ENCODE measurements at places on chromosomes 3 and 15.

- DNase-seq = peak; percentile 67
Observed at GRCh38 chr3:38117748-38118420, 19.0 kb downstream of the ACAA1 start.

GRCh38 chr15:90358124-90359033, 6.3 kb downstream of the ZNF774 start:
- DNase-seq = no peak

DNA sequence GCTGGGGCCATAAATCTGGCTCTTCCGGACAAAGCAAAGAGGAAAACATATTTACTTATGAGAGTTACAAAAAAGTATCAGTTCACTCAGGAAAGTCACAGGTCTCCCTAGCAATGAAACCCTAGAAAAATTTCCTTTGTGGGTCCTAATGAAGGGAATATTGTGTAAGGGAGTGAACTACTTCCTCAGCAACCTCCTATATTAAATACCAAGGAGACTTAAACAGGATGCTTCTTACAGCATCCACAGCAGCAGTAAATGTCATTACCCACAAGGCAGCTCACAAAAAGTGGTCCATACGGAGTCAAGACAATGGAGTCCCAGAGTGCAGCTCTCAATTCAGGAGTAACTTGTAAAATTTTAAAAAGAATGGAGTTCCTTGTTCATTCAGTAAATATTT, 14.9 kb upstream of the SLC24A5 start:
- DNase-seq = no peak

DNA sequence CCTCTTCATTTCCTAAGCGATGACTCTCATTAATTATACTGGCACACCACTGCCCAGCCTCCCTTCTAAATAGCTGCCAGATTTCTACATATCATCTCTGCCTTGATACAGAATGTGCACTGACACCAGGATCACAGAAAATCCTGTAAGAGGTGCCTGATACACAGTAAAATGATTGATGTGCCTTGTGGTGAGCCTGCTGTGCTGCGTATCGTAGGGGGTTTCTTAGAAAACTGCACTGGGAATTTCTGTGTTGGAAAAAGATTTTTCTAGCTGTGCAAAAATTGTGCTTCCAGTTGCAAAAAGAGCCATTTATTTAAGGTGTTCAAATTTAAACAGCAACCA, 3.0 kb upstream of the PLCH1 start:
- DNase-seq = no peak

GRCh38 chr15:50810128-50810527, 44.6 kb upstream of the SPPL2A start:
- no peak for DNase-seq

- DNase-seq = no peak
Observed at GRCh38 chr3:46086083-46086437, 58.8 kb upstream of the XCR1 start.

DNA sequence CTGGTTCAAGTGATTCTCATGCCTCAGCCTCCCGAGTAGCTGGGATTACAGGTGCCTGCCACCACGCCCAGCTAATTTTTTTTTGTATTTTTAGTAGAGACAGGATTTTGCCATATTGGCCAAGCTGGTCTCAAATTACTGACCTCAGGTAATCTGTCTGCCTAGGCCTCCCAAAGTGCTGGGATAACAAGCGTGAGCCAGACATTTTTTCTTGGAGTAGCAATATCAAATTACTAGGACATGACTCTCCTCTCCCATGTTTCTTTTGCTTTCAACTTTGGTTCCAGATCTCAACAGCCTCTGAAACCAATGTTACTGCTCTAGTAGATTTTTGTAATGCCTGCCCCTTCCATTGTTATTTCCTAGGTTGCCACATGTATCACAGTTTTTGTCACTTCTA, 462.0 kb downstream of the GBE1 start:
- DNase-seq = no peak

DNA sequence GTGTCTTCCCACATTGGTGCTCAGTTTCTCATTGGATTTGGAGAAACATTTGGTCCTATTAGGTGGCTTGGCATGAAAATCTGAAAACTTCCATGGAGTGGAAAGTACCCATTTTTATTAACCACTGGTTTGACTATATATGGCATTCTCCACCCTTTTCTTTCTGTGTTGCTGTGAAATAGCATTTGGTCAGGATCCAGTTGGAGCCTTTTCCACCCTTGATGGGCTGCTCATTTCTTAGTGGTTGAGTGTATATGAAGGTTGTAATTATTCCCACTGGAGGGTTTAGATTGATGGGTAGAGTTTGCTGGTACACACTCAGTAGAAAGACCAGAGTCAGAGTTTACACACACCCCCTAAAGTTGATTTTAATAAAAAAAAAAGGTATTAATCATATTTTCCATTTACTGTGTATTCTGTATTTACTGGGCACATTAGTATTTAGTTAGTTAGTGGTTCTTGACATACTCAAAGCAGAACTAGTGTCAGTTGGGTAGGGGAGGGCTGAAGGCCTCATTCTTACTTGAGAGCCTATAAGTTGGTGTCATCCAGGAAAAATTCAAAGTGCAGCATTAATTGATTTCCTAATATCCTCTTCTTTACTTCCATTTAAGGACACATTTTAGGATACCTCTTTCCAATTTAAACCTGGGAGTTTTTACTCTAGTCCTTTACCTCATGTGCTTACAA, 69.5 kb downstream of the FLNB start:
- no peak for DNase-seq

- DNase-seq = no peak
Observed at GRCh38 chr15:88646088-88646405, 7.2 kb downstream of the ISG20 start.

- DNase-seq = no peak
Observed at GRCh38 chr3:194328053-194328657, 23.0 kb downstream of the CPN2 start.

DNA sequence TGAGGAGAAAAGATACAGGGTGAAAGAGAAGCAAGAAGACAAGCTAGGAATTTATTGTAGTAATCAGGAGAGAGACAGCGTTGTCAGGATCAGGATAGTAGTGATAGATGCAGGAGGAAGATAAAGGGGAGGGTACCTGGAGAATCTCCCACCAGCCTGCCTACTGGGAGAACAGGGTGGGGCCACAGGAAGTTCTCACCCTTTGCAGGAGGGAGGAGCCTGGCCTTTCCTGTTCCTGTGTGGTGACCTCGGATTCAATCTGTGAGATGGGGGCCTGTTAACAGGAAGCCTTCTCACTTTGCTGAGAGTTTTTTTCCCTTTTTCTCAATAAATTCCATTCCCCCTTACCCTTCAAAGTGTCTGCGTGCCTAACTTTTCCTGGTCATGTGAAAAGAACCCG, 37.6 kb downstream of the GMPS start:
- no peak for DNase-seq

DNA sequence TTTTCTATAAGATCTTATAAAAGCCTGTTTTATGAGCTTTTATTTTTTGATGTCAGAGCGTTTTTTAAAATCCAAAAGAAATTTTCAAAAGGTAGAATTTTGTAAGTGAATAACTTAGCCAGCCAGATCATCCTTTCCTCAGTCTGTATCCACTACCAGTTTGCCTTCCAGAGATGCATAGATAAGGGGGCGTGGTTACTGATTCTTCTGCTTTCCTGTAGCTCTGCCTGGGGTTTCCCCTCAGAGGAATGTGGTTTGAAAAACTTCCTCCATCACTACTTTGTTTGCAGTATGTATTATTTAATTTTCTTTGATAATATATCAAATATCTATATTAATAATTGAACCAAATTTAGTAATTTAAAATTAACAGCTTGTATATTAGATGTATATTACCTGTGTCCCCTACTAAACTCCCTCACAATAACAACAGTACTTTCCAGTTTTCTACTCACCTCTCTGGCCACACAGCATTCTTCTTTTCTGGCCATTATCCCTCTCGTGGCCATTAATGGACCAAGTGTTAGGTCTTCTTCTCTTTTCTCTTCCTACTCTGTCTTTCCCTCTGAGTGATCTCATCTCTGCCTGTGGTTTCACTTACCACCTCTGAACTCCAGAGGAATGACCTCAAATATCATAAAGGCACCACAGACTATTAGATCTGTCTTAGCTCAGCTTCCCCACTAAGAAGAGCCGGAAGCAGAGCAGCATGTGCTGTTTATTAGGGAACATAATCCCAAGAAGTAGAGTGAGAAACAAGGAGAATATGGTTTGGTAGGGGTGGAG, 239.7 kb downstream of the UBE2E2 start:
- DNase-seq = no peak

GRCh38 chr15:26772154-26773066, at the start of gene GABRB3:
GABRB3 (minus strand) TSS chr15:26773066.
- DNase-seq = no peak

- no peak for DNase-seq
Observed at GRCh38 chr3:167110901-167111300, 269.2 kb downstream of the ZBBX start.

GRCh38 chr15:66046751-66047150, 177.5 kb downstream of the RAB11A start:
- DNase-seq = no peak

GRCh38 chr3:61152071-61152470, 99.2 kb downstream of the FHIT start:
- DNase-seq = no peak

DNA sequence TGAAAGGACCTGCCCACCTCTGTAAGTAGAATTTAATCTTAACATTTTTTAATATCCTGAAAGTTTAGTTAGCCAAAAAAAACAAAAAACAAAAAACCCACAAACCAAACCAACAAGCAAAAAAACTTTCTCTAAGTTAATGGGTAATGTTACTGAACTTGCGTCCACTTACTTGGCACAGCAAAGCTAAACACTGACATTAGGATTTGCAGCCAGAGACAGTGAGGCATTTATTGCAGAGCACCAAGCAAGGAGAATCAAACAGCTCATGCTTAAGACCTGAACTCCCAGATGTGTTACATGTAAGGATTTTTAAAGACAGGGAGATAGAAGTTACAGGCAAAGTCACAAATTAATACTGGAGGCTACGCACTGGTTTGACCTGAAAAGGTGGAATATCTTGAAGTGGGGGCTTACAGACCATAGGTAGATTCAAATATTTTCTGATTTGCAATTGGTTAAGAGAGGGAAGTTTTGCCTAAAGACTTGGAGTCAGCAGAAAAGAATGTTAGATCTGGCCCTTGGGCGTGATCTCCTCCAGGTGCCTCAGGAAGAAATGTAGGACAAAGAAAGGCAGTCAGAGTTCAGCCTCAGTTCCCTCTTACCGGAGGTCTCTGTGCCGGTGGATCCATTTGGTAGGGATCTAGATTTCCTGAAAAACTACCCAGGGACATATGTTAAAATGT, 205.0 kb downstream of the ADAMTSL3 start:
- DNase-seq = no peak

- no peak for DNase-seq
Observed at GRCh38 chr3:46162975-46163555, 45.0 kb downstream of the CCR1 start.

DNA sequence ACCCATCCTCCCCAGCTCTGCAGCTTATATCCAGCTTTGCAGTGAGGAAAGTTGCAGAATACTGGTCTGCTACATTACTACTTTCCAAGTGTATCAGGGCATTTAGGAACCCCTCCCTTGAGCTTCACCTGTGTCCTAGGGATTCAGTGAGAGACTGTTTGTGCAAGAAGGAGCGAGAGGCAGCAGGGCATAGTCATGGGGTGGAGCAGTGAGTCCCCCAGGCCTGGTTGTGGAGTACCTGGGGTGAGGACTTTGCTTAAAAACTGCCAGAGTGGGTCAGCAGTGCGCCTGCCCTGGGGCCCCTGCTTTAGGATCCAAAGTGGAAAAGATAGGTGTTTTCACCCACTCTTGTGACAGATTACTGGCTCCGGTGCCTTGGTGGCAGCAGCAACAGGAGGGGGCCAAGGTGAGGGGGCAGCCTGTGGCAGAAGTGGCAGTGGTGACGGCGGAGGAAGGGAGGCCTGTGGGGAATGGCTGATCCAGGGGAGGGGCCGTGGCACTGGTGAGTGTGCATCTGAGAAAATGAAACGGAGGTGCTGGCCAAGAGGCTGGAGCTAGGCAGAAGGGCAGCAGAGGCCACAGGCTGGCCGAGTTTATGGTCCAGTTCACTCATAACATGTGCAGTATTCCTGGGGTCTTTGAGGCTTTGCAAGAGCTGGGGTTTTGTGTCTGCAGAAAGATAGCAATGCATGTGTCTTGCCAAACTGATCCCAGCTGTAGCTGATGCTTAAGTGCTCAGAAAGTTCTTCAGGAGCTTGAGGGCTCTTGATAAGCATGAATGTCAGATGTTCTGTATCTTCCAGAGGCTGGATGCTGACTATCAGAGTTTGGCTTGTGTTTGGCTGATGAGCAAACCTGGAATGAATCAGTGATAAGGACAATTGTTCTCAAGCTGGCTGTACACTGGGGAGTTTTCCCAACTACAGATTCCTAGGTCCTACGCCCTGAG, 43.4 kb downstream of the GOLGA6A start:
- DNase-seq = no peak

GRCh38 chr15:75008629-75009326, 13.4 kb downstream of the SCAMP5 start:
- DNase-seq = no peak

- DNase-seq = no peak
Observed at GRCh38 chr15:83118291-83118827, 10.9 kb downstream of the TM6SF1 start.

DNA sequence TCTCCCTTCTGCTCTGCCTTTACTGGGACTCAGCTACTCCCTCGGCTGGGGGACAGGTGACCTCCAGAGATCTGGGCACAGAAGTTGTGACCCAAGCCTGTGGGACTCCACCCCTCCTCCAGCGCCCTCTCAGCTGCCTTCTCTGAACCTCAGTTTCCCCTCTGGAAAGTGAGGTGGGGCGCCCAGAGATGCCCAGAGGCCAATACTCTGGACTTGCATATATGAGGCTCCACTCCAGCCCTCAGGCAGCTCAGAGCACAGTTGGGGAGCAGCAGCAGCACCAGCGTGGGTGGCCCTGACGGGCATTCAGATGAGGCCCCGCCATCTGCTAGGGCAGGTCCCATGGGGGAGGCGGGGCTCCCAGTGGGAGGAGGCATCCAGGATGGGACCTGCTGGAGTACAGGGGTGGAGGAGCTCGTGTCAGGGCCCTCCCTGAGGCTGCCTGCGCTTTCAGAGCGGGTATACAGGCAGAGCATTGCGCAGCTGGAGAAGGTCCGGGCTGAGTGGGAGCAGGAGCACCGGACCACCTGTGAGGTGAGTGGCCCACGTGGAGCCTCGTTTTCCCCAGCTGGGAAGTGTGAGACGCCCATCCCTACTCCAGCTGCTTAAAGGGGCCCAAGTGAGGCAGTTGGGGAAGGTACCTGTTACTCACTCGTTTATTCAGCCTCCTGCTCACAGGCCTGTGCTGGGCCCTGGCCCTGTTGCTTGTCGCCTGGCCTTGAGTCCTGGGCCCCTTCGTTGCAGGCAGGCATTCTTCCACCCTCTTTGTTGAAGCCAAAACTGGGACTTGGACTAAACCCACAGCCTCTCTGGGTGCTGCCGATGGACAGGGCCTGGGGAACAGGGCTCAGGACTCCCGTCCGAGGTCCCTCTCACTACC, 35.4 kb downstream of the PSTPIP1 start:
- DNase-seq = no peak

GRCh38 chr3:121883507-121883906, 10.7 kb upstream of the SLC15A2 start:
- DNase-seq = no peak

Measured in activated T-cell treated with anti-CD3 and anti-CD28 coated beads for 1 hour (primary cell).